ENCODE measurements at places on chromosomes 12 and 14.

- no peak for DNase-seq
Measured at GRCh38 chr12:96250119-96250685, 56.0 kb downstream of the ELK3 start.

DNA sequence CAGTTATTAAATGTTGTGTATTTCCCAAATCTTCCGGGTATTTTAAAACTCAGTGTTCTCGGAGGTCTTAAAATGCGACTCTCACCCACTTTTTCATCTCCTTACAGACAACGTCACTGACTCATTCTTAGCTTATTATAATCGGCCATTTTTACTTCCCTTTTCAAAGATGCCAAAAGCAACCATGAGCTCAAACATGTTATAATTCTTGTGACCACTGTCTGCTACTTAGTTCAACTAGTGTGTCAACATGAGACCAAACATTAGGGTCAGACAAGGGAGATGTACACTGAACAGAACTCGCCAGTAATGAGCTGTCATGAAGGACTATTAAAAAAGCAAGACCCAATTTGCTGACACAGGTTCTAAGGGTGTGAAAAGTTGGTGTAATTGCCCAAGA, 4.2 kb upstream of the GRIP1 start:
- peak; percentile 53 for DNase-seq

- DNase-seq, result no peak
Measured at GRCh38 chr14:46034305-46034704, 617.3 kb downstream of the RPL10L start.

DNA sequence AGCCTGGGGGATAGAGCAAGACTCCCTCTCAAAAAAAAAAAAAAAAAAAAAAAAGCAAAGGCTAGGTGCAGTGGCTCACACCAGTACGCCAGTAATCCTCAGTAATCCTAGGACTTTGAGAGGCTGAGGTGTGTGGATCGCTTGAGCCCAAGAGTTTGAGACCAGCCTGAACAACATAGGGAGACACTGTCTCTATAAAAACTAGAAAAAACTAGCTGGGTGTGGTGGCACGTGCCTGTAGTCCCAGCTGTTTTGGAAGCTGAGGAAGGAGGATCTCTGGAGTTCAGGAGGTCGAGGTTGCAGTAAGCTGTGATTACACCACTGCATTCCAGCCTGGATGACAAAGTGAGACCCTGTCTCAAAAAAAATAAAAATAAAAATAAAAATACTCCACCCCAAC, 8.9 kb upstream of the RBM25 start:
- DNase-seq, result no peak

- DNase-seq, result no peak
Measured at GRCh38 chr12:130419116-130419515, 81.4 kb downstream of the PIWIL1 start.

GRCh38 chr14:63510538-63510937, 32.6 kb downstream of the PPP2R5E start:
- peak; percentile 69 for DNase-seq

DNA sequence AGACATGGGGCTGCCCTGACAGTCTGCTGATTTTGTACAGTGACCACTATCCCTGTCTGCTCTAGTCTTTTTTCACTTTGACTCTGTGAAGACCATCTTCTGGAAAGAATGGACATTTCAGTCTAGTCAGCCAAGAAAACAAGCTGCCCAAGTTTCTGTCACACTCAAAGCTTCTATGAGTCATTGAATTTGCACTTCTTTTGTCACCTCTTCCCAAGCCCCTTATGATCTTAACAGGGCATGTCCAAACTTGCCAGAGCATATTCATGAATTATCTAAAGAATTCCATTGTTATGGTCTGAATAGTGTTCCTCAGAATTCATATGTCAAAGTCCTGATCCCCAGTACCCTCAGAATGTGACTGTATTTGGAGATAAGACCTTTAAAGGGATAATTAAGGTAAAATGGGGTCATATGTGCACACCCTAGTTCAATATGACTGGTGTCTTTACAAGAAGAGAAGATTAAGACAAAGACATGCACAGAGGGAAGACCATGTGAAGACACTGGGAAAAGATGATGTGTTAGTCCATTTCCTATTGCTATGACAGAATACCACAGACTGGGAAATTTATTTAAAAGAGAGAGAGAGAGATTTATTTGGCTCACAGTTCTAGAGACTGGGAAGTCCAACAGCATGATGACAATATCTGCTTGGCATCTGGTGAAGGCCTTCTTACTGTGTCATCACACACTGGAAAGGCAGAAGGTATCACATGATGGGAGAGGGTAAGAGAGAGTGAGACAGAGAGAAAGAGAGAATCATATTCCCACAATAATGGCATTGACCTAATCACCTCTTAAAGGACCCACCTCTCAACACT, 242.6 kb downstream of the BTG1 start:
- no peak for DNase-seq

DNA sequence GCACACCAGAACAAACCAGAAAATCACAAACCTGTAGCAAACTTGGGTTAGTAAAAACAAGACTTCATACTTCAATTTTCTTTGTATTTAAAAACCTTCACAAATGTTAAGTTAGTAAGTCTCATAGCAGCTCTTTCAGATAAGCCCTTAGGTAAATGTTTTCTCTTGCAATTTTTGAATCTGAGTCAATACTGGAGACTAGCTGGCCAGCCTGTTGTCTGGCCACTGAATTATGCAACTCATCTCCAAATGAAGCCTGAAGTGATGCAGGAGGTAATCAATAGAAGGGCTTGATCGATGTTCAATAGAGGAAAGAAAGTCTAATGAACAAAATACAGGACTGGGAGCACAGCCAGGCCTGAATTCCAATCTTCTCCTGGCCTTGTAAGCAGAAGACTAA, 465.2 kb downstream of the LRIG3 start:
- DNase-seq, result no peak

Measured in MV-4-11 (cell line).